NCI-H2081 treated with DMSO at 0.1 percent for 48 hours (cell line): ENCODE measurements at places on chromosomes 6 and 20.

GRCh38 chr6:47157653-47158219, 115.6 kb upstream of the ADGRF1 start:
- DNase-seq: no peak

GRCh38 chr6:44432726-44433125, 45.2 kb downstream of the CDC5L start:
- DNase-seq: no peak

DNA sequence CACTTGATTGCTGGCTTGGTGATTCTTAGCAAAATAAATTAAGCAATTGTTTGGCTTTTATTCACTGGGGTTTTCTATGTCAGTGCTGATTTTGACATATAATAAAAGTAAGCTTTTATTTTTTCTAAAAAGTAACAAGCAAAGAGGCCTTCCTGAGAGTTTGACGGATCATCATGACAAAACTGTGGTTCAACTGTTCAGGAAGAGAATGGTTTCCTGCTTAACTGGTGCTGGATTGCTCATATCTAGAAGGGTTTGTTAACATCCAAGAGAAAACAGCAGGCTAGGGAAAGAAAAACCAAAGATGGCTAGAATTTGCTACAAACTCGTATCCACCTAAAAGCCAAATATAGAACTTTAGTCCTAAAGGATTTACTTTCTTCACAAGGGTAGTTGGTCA, 21.2 kb downstream of the SERPINB1 start:
- no peak for DNase-seq

- DNase-seq: no peak
These were observed 4.3 kb downstream of the CALHM4 start for GRCh38 chr6:116557893-116558292.

- no peak for DNase-seq
These were observed 221.5 kb downstream of the RNGTT start for GRCh38 chr6:88741939-88742338.

- no peak for DNase-seq
These were observed 5.4 kb upstream of the POU3F2 start for GRCh38 chr6:98828941-98829411.

GRCh38 chr6:54601600-54602300, 244.8 kb upstream of the FAM83B start:
- DNase-seq: no peak

DNA sequence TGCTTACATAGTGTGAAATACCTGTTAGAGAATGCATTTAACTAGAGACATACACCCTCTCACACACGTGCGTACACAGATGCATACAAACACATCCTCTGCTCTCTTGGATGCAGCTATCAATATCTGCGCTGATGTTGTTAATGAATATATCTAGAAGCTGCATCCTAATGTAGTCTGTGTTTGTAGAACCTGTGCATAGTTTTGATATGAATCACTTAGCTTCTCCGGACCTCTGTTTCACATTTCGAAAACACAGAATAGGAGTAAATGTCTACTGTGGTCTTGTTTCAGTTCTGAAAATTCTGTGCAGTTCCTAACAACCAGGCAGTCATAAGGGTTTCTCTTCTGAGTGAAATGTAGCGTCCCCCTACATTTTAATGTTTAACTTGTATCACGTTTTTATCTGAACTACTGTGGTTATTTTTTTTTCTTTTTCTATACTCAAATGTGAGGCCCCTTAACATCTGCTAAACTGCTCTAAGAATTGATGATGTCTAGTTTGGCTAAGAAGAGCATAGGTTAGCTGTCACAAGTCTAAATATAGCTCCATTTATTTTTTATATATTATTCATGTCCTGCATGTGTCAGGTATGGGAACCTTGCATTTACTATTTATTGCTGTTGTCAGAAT, 254.5 kb downstream of the TMEM242 start:
- DNase-seq: no peak

DNA sequence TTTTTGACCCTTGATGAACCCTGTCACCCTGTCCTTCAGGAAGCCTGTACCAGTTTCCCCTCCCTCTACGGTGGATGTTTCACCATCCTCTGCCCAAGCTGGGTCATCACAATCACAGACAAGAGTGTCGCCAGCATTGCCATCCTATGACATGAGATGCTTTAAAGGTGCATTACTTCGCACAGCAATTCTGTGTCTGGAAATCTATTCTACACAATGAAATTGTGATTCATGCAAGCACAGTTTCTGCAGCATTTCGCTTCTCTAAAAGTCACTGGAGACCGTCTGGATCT, 2.5 kb upstream of the ULBP2 start:
- no peak for DNase-seq

DNA sequence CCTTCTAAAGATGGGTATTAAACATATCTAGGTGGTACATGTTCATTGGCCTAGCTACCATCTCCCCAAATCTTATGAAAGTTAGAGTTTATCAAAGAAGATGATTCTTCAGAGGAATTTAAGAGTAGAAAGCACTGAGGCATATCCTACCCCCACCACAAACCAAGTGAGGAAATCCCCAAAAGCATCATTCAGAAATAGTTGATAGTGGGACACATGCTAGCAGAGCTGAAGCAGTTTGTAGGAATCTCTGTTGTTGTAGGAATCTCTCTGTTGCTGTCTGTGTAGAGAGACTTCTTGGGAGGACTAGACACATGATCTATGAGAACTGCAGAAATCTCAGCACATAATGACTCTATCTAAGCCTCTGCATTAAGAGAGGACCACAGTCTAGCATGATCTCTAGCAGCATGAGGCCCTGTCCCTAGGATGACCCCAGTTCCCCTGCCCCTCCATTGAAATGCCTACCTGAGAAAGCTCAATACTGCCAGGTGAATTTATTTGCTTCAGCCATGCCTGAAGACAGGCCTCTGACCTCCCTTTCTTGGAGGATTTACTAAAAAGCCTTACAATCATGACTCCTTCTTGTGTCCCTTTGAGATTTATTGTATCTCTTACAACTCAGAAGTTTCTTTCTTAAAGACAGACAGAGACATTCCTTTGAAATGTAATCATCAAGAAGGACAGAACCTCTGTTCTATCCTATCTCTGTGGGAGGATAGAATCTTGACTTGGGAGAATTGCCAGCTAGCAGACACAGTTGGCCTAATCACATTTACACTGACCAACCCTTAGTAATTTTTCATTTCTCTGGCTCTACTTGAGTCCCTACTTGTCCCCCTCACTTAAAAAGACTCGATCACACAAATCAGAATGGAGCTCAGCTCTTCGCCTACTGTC, 582.4 kb downstream of the PHF3 start:
- no peak for DNase-seq

- peak; percentile 37 for DNase-seq
These were observed 31.7 kb downstream of the SAMHD1 start for GRCh38 chr20:36919715-36920333.

DNA sequence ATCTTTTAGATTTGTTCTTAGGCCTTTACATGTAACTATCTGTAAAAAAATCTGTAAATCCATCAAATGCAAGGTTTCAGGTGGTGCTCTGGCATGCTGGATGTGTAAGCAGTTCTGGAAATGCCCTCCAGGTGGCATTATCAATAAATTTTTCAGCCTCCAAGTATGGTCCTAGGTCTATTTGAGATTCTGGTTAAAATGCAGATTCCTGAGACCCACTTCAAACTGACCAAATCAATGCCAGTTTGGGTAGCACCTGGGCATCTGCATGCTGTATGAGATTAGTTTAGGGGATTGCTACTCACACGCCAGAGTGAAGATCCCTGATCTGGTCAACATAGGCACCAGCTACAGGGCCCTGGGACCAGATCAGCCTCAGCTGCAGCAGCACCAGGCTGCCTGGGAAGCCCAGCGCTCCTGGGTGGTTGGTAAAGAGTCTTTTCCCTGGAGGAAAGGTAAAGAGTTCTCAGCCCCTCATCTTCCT, 507.3 kb upstream of the CITED2 start:
- no peak for DNase-seq

GRCh38 chr6:46039646-46040045, 24.0 kb upstream of the CLIC5 start:
- no peak for DNase-seq

GRCh38 chr6:24660105-24660504, 6.6 kb downstream of the TDP2 start:
- DNase-seq: no peak

GRCh38 chr6:20313051-20313450, 88.6 kb upstream of the E2F3 start:
- DNase-seq: no peak

GRCh38 chr6:107435798-107436197, 23.6 kb downstream of the PDSS2 start:
- DNase-seq: no peak

- no peak for DNase-seq
These were observed 239.2 kb downstream of the KCNQ5 start for GRCh38 chr6:72861059-72861458.

GRCh38 chr6:4336778-4337442, 201.5 kb upstream of the ECI2 start:
- DNase-seq: no peak

GRCh38 chr20:50113420-50114224, 672 bp upstream of the UBE2V1 start:
- no peak for DNase-seq

- no peak for DNase-seq
These were observed 77.0 kb downstream of the CDH4 start for GRCh38 chr20:61328911-61329558.

DNA sequence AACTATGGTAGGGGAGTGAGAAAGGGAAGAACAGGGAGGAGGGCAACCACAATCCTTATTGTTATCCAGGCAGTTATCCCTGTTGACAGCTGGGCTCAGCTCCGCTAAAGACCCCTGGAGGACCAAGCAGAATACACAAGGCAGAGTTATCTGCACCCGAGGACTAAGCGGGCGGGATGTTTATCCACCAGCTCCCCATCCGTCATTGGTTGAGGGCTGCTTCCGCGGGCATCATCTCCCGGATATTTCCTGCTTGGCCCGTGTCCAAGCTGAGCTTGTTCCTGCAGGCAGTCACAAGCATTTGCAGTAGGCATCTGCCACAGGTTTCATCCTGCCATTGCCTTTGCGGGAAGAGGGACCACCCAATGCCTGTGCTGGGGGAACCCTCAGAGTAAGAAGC, 102.1 kb downstream of the DLGAP4 start:
- no peak for DNase-seq

GRCh38 chr6:133983099-133983939, 30.3 kb downstream of the TBPL1 start:
- no peak for DNase-seq

GRCh38 chr6:116010386-116010785, 50.3 kb downstream of the FRK start:
- DNase-seq: no peak

- DNase-seq: no peak
These were observed 5.3 kb downstream of the TRIM10 start for GRCh38 chr6:30155520-30156261.

DNA sequence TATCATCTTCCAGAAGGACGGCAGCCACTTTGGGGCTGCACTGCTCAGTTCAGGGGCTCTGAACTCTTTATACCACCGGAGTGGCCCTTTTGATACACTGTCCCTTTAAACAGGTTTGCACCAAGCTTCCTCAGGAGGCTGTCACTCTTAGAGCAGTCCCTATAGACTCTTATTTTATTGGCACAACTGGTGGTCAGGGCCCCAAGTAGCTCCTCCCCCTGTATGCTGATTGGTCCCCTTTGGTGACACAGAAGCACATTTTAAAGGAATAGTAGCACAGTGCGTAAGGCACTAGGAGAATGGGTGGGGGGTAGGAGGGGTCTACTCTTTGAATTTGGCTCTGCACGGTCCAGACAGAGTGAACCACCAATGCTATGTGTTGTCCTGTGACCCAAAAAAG, 122.6 kb upstream of the MLN start:
- peak; percentile 56 for DNase-seq
